Right renal cortex interstitium (tissue), 3 donors: ENCODE measurements at places on chromosomes 3 and 15. TPM values are rescaled to one million over a fixed set of nuclear protein-coding genes. Genes with fewer than 3 reads are reported as not detected.

GRCh38 chr15:66704019-66704802 is 2.2 kb downstream of the SMAD6 start:
- DNase-seq = no peak

DNA sequence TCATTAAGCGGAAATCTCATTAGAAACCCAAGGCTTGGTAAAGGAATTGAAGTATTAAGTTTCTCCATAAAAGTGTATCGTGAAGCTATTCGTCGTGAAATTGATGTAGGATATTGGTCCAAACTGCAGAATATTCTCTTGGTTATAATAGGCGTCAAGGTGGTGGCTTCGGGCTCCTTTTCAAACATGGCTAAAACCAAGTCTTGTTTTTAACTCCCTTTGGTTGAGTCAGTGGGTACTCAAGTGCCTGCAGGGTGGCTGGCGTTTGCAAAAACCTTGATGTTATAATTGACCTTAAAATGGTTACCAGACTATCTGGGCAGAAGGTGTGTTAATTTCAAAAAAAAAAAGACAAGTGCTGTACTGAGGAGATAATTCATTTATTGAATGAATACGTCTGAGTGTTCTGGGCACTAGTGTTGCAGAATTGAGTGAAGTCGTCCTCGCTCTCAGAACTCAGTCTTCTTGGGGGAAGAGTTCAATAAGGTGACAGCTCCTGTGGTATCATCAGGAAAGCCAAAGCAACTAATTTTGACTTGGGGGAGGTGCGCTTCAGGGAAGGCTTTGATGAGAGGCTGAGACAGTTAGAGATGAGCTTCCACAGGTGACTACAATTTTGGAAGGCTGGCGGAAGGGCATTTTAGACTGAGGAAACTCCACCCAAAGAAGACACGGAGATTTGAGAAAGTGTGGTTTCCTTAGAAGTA is 1.5 kb downstream of the UBE2Q2 start:
- no peak for DNase-seq

- no peak for DNase-seq
Observed at GRCh38 chr3:79586232-79586631, 181.6 kb downstream of the ROBO1 start.

DNA sequence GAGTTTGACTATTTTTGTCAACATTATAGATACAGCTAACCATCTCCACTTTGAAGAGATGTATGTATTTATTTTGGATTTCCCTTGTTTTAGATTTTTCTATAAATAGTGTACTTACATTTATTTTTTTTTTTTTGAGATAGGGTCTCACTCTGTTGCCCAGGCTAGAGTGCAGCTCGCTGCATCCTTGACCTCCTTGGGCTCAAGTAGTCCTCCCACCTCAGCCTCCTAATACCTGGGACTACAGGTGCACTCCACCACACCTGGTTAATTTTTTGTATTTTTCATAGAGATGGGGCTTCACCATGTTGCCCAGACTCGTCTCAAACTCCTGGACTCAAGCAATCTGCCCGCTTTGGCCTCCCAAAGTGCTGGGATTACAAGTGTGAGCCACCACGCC is 55.3 kb upstream of the TRPM1 start:
- no peak for DNase-seq

- no peak for DNase-seq
Observed at GRCh38 chr15:91863621-91864255, 10.2 kb downstream of the SLCO3A1 start.

GRCh38 chr15:67992411-67992810 is 61.7 kb upstream of the PIAS1 start:
- no peak for DNase-seq

- DNase-seq = no peak
Observed at GRCh38 chr15:55372701-55373440, 35.3 kb downstream of the CCPG1 start.

DNA sequence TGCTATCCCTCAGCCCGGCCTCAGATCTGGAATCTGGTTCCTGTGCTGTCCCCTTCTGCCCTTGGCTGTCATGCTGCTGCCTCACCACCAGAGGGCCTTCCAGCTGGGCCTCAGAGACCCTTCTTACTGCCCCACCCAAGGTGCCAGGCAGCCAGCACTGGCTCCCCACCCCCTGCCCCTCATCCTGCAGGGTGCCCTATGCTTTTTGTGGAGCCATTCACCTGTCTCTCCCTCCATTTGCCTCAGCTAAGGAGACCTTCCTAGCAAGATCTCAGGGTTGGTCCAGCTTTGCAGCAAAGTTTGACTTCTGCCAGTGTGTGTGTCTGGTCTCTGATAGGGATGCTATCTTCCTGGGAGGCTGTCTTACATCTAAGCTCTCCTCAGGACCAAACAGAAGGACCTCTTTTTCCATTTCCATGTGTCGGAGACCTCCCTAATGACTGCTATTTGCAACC is 1.9 kb upstream of the VWA5B2 start:
- DNase-seq = no peak

DNA sequence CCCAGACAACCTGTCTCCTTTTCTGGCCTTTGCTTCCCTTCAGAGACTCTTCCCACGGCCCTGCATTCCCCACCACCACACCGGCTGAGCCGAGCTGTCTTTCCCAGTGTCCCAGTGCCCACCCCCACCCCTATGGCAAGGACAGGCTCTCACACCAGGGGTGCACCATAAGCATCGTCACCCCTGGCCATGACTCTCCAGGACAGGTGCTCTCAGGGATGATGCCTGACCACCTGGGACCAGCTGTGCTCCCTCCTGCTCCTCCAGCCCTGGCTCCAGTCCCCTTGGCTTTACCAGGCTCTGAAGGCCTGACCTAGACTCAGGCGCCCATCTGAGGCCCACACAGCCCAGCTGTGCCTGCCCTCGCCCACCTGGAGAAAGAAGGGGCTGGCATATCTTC is 17.6 kb upstream of the SEMA3F start:
- no peak for DNase-seq

DNA sequence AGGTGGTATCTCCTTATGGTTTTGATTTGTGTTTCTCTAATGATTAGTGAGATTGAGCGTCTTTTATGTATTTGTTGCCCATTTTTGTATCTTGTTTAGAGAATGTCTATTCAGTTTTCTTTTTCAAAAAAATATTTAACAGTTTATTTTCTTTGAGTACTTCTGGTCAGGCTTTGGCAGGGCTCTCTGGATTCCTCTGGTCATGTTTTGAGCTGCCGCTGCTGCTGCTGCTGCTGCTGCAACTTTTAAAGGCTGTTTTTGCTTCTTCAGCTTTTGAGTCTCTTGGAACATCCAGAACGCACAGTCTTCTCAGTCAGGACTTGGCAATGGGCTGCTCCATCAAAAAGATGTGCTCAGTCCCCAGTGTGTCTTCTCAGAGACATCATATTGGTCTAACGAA is 40.1 kb downstream of the REC114 start:
- DNase-seq = no peak

- no peak for DNase-seq
Observed at GRCh38 chr15:63332367-63333124, 49.1 kb downstream of the CA12 start.

DNA sequence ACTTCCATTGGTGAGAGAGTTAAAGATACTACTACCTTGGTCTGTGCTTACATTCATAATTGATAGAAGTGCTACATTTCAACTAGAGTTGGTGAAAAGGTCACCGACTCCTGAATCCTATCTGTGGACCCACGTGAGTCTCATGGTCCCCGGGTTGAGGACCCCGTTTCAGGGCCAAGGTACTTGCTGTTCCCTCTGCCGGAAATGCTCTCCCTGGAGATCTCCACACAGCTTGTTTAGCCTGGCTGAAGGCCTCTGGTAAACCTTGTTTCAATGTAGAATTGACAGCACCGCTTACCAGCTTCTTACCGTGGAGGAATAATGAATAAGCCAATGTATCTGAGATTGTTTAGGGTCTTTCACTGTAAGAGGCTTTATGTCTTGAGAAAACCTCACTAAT is 226.0 kb upstream of the GOLGA6L4 start:
- DNase-seq = no peak

GRCh38 chr3:52441772-52442332 is 3.1 kb downstream of the SEMA3G start:
- no peak for DNase-seq

- DNase-seq = no peak
Observed at GRCh38 chr3:182122779-182123178, 411.1 kb downstream of the SOX2 start.

PCLAF gene
- 47.5 TPM for polyA plus RNA-seq

SPRED1 gene
- 32.8 TPM for polyA plus RNA-seq

CLDN11 gene
- 224 TPM for polyA plus RNA-seq

ADAMTS9 gene
- 151 TPM for polyA plus RNA-seq

TMEM158 gene
- 5.5 TPM for polyA plus RNA-seq

HGD gene
- 76.4 TPM for polyA plus RNA-seq
